ENCODE measurements at places on chromosomes 3 and 15.

DNA sequence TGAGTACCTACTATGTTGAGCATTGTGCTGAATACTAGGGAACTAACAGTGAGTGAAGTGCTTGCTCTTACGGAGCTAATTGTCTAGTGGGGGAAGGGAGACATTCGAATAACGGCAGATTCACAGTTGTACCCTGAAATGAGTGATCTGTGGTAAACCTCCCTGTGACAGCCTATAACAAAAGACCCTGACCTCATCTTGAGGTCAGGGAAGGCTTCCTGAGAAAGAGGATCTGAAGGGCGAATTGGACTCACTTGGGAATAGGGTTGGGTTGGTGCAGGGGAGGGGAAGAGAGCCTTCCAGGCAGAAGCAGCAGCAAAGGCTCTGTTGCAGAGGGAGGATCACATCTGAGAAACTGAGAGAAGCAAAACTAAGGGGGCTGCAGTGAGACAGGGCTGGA, 13.2 kb downstream of the HPS3 start:
- DNase-seq: no peak

GRCh38 chr15:61511089-61511488, 282.0 kb upstream of the RORA start:
- DNase-seq: no peak

- DNase-seq: no peak
These were observed 26.1 kb downstream of the GBE1 start for GRCh38 chr3:81735334-81735733.

DNA sequence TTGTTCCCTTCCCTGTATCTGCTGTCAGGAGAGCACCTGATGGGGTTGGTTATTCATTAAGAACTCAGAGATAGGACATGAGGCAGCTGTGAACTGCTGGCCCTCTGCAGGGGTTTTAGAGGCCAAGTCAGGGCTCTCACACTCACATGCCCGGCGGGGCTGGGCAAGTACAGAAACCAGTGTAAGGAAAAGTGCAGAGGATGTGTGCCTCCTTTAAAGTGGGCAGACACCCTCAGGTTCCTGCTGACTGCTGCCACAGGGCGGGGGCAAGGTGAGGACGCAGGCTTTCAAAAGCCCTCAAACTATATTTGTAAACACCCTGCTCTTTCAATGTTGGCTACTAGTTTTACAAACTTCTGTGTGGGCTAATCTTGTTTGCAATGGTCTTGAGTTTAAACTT, 22.4 kb downstream of the CXCR6 start:
- no peak for DNase-seq

- no peak for DNase-seq
These were observed 97.3 kb downstream of the XXYLT1 start for GRCh38 chr3:195173657-195174056.

DNA sequence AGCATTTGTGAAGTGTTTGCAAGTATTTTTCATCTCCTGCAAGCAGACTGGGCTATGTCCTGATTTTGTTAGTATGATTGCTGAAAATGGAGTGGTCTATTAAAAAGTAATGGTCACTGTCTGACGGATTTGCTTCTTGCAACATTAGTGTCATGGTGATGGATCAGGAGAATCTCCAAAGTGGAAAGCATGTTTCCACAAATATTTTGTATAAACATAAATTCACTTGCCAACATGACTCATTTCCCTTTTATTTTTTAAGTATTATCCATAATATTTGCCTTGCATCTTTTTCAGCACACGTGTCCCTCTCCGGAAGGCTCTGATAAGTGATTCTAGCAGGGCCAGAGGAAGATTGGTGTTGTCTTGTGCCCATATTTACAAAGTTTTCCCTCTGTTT, 27.4 kb upstream of the CACNA2D3 start:
- DNase-seq: no peak

GRCh38 chr3:99458013-99458412, 180.4 kb upstream of the COL8A1 start:
- no peak for DNase-seq

All from NCI-H1417 (cell line).